Transverse colon (tissue), 4 donors: ENCODE measurements at places on chromosomes 13 and 19.
A peak's percentile ranks its signal among the peaks of the same experiment; 100 is the strongest.

GRCh38 chr13:24985107-24985506 is 110.8 kb upstream of the PABPC3 start:
- DNase-seq = no peak

DNA sequence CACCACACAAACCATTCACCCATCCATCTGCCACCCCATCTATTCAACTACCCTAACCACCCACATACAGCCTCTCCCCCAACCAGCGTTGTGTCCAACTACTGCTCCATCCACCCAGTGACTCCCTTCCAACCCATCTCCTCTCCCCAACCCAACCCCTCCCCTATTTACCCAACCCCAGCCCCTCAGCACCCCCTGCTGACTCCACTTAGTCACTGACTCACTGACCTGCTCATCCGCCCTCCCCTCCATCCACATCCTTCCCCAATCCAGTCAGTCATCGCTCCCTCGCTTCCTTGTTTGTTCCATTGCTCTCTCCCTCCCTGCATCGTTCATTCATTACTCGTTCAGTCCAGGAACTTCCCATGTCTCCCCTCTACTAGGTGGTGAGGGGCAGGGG is 39.2 kb downstream of the KCNC3 start:
- DNase-seq = no peak

DNA sequence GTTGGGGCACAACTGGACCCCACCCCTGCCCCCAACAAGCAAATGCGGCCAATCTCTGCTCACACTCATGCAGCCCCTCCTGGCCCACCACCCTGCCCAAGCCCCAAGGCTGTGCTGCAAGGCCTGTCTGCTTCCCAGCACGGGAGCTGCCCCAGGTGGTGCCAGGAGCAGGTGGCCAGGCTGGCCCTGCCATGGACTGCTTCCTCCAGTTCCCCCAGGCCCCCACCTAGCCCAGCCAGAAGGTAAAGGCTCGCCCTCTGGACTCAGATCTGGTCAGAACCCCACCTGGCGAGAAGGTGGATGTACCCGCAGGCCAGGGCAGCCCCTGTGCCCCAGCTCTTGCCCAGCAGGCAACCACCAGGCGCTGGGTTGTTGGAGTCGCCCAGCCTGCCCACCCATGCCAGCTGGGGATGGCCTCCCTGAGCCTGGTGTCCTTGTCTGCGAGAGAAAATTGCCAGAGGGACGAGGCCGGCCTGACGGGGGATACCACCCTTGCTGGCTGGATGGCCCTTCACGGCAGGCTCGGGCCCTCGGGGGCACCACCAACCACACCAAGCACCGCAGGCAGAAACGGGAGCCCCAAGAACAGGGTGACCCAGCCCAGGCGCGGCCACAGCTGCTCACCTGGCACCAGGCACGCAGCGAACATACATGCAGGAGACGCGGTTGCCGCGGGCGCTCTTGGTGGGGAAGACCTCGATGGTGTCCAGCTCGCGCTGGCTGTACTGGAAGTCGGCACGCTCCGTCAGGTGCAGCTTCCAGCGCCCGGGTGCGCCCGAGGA is 4.5 kb downstream of the ABHD17A start:
- no peak for DNase-seq

DNA sequence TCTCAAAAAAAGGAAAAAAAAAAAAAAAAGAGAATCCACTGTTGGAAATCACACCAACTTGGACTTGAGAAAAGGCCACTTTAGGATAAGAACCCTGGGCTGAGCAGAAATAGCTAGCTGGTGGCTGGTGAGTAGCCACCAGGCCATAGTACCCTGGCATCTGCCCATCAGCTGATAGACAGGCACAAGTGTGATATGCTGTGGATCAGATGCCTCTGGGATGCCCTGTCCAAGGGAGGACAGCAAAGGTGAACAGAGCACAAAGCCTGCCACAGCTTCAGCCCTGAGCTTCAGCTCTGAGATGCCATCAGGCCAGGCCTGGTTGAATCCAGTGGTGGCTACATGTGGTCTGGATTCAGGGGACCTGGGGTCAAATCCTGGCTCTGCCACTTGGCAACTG is 8.7 kb downstream of the SIRT2 start:
- no peak for DNase-seq

GRCh38 chr13:74136084-74136658 is 2.0 kb upstream of the KLF12 start:
- DNase-seq = peak; percentile 31

- no peak for DNase-seq
Observed at GRCh38 chr19:6230991-6231448, 48.8 kb downstream of the MLLT1 start.
